LHCN-M2 (cell line): ENCODE measurements at places on chromosomes 5 and 9. TPM values are rescaled to one million over a fixed set of nuclear protein-coding genes. Genes with fewer than 3 reads are reported as not detected.

The PCDHGC5 gene
- 1.7 and 2.0 TPM in 2 replicates for total RNA-seq

The HARS2 gene
- 39.2 and 41.6 TPM in 2 replicates for total RNA-seq

The KIAA0825 gene
- total RNA-seq = 3.1 and 3.3 TPM in 2 replicates

The PITX1 gene
- 2.2 and 5.1 TPM in 2 replicates for total RNA-seq

The PCDHAC2 gene
- 0.06 and 0.23 TPM in 2 replicates for total RNA-seq

The TSPAN17 gene
- total RNA-seq = 49.7 and 50.8 TPM in 2 replicates

The FAM221B gene
- not detected in 2 replicates for total RNA-seq

The SPOCK1 gene
- total RNA-seq = 23.2 and 31.4 TPM in 2 replicates

The LRRC26 gene
- total RNA-seq = not detected in 2 replicates

The INSYN2B gene
- 7.4 and 8.3 TPM in 2 replicates for total RNA-seq

The FBLL1 gene
- total RNA-seq = 0.32 and 0.52 TPM in 2 replicates

DNA sequence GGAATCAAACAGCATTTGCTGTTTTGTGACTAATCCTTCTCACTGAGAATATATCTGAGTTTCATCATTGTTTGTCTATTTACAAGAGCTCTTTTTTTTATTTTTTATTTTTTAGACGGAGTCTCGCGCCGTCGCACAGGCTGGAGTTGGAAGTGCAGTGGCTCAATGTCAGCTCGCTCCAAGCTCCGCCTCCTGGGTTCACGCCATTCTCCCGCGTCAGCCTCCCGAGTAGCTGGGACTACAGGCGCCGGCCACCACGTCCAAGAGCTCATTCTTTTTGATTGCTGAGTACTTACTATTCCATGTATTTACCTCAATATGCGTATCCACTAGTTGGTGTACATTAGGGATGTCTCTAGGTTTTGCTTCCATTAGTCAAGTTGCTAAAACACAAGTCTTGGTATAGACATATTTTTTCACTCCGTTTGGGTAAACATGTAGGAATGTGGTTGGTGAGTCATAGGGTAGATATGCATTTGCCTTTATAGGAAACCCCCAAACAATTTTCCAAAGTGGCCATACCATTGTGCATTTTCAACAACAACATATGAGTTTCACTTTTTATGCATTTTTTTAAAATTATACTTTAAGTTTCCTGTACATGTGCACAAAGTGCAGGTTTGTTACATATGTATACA lies 1005.0 kb upstream of the CDH10 start:
- DNase-seq = no peak

DNA sequence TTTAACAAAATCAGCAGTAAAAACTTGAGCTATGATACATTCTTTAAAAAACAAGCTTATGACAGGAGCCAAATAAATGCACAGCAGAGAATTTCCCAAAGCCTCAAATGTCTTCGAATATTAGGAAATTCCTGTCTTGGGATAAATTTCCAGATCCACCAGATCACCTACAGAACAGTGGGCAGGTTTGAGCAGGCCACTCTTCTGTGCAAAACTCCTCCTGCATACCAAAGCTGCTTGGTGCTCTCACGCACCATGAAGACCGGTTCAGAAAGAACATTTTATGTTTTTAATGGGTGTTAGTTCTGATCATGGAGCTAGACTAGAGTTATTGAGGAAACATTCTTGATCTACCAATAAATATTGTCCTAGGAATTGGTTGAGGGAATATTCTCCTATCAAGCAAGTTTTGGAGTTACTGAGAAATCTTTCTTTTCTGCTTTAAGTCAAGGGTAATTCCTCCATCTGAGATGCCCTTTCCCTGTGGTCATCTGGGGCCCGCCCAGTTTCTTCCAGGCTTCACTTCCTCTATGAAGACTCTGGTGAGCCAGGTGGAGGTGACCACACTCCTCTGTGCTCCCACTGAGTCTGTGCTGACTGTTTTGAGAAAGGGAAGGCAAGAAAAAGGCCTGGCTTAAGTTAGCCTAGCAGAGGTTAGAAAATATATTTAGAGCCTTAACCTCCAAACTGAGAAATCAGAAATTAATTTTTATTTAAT lies 17.9 kb downstream of the TNFSF15 start:
- DNase-seq = no peak

- peak; percentile 1 for DNase-seq
Observed at GRCh38 chr9:31996331-31996730, 388.1 kb upstream of the ACO1 start.

GRCh38 chr5:180289966-180290365 lies 1.9 kb downstream of the MAPK9 start:
- DNase-seq = no peak

DNA sequence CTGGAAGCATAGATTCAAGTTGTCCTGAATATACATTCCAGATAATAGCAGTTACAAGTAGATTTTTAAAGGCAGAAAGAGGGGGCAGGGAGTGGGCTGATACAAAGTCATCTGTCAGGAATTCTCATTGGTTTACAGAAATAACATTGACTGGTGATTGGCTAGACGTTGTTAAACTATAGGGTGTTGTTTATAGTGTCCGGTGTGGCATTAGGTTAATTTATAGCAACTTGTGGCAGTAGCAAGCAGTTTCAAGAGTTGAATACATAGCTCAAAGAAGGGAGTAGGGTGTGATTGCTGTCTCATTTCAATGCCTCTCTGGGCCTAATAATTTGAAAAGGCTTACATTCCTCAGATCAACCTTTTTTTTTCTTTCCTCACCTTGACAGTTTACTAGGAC lies 10.7 kb upstream of the POC5 start:
- DNase-seq = no peak

DNA sequence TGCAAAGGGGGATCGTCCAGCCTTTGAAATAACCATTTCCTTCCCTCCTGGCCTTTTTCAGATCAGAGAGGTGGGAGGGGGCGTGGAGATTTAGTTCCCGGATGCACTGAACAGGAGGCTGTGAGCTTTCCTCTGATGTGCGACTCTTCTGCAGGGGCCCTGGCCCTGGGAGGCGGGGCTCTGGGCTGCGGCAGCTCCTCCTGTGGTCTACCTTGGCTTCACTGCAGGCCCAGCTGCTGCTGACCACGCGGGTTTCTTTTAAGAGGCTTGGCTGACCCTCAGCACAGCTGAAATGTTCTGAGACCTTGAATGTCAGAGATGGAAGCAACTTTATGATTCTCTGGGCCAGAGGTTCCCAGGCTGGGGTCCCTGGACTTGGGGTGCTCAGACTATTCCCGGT lies 27.0 kb upstream of the COL15A1 start:
- peak; percentile 27 for DNase-seq

DNA sequence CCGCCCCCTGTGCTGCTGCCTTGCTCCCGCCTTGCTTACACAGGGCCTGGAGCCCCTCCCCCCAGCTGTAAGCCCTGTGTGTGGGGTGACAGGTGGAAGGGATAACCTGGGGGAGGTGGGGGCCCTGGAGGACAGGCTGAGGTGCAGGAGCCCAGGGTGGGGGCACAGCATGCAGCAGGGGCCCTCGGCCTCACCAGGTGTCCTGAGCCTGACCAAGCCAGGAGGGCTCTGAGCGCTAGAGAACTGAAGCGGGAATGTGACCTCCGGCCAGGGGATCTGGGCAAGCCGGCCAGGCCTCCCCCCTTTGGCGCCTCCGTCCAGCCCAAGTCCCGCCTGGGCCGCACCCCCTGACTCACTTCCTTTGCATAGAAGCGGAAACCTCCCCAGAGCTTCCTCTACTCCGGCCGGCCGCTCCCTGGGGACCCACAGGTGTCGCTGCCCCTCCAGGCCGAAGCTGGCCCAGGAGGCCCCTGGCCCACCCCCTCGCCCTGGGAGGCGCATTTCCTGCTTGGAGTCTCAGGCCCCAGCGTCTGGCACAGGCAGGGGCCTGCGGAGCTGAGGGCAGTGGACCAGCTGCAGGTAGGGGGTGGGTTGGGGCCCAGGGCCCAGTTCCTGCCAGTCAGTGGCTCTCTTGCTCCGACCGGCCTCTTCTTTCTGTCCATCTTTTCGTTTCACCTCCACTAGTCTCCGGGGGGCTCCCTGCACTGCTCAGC lies at the start of gene TOR4A:
TOR4A (plus strand) TSS at position 398 of the 713 bp plus-strand sequence. CDS start 964 bp downstream, outside the sequence.
- peak; percentile 80 for DNase-seq

DNA sequence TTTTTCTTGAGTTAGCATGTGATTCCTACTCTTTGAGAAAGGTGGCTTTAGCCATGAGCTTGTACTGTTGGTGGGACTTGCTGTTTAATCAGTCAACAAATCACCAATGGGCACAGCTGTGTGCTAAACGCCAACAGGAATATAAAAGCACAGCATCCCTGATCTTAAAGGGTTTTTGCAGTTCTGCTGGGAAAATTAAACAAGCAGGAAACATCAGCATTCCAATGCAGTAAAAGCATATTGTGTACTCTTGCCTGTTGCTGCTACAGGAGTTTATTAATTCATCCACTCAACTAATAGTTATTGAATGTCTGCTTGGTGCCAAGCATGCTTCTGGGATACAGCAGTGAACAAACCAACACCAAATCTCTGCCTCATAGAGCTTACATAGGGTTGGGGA lies 27.4 kb upstream of the F2RL1 start:
- no peak for DNase-seq

- no peak for DNase-seq
Observed at GRCh38 chr9:116717150-116717549, 30.0 kb downstream of the TRIM32 start.

DNA sequence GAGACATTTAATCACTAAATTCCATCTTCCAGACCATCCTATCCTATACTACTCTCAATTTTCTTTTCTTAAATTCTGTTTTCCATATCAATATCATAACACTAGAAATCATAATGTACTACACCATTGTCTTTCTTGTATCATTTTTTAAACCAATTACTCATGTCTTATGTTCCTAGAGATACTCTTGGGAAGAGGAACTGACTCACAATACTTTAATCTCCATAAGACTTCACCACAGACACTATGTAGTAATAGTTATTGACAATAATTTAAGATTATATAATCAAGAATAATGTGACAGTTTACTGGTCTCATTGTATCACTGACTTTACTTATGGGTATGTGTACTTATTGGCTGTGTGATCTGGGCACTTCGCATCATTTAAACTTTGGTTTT lies 43.8 kb downstream of the PCDHGC5 start:
- no peak for DNase-seq

DNA sequence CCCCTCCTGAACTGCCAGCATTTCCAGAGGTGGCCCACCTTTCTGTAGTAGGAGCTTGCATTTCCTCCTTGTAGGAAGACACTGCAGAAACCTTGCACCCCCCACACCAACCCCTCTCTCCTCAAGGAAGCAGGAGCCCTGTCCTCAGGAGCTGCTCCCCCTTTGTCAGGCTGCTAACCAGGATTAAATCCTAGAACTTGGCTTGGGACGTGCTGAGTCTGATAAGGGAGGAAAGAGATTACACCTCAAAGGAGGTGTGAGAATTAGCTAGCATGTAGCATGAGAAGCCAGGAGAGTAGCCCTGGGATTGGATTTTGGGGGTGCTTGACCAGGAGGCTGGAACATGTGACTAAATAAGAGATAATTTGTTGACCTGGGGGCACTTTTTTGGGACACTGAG lies 119.8 kb upstream of the ALDH1B1 start:
- DNase-seq = no peak

DNA sequence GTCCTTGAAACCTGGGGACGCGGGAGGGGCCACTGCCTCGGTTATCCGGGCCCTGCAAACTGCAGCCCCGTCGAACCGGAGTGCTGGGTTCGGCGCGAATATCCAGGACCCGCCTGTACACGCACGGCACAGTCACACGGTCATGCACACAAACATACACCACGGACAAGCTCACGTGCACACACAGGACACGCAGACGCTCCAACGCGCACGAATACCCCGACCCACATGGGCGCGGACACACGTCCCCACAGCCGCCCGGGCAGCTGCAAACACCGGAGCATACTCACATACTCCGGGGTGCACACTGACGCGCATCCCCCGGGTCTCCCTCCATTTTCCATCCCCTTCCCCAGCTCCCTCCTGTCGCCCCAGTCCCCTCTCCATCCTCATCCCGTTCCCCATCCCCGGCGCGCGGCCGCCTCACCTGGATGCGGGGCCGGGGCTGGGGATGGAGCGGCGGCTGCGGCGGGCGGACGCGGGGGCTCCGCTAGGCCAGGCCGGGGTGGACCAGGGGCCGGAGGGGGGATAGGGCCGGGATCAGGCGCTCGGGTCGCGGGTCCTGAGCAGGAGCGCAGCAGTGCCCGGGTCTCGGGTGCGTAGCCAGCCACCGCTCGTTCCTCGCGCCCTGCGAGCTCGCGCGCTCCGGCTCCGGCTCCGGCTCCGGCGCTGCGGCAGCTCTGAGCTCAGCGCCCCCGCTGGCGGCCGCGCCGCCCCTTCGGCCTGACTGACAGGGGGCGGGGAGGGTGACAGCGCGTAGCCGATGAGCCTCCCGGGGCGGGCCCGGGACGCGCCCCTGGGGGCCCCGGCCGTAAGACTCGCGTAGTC lies at the start of the genes EIF4E1B and SNCB:
EIF4E1B (plus strand) TSS at position 823 of the 828 bp plus-strand sequence. CDS start 12,113 bp downstream, outside the sequence.
SNCB (minus strand) TSS at position 682 of the 828 bp plus-strand sequence. CDS start 880 bp downstream, outside the sequence.
- no peak for DNase-seq

- DNase-seq = no peak
Observed at GRCh38 chr5:156431956-156432829, 105.2 kb downstream of the SGCD start.

GRCh38 chr9:108087781-108088180 lies 598.2 kb upstream of the KLF4 start:
- DNase-seq = no peak

DNA sequence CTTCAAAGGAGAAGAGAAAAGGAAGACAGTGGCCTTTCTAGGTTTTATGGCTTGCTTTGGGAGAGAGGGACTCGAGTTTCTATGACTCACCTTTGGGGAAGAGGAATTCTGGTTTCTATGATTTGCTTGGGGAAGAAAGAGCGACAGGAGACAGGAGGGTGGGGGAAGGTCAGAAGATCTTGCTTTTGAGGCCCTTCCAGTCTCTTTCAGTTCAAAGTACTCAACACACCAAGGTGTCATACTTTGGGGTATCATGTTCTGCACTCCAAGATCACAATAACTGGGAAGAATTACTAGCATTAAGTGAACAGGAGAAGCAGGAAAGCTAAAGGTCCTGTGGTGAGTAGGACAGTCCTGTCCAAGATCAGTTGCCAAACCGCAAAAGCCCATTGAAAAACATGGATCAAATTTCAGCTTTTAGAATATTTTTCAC lies 324.5 kb downstream of the ARHGEF28 start:
- peak; percentile 71 for DNase-seq

GRCh38 chr9:94802793-94803192 lies 76.3 kb downstream of the AOPEP start:
- peak; percentile 92 for DNase-seq

GRCh38 chr5:128777052-128777451 lies 188.2 kb upstream of the SLC27A6 start:
- DNase-seq = no peak

GRCh38 chr5:177393206-177393765 lies 7.2 kb downstream of the PFN3 start:
- no peak for DNase-seq

- no peak for DNase-seq
Observed at GRCh38 chr9:134315716-134316448, 10.4 kb upstream of the RXRA start.

- no peak for DNase-seq
Observed at GRCh38 chr5:89697581-89697980, 712.0 kb downstream of the CETN3 start.
